HT1080 (cell line): ENCODE measurements at places on chromosomes 11 and 22. TPM values are rescaled to one million over a fixed set of nuclear protein-coding genes. Genes with fewer than 3 reads are reported as not detected.

DNA sequence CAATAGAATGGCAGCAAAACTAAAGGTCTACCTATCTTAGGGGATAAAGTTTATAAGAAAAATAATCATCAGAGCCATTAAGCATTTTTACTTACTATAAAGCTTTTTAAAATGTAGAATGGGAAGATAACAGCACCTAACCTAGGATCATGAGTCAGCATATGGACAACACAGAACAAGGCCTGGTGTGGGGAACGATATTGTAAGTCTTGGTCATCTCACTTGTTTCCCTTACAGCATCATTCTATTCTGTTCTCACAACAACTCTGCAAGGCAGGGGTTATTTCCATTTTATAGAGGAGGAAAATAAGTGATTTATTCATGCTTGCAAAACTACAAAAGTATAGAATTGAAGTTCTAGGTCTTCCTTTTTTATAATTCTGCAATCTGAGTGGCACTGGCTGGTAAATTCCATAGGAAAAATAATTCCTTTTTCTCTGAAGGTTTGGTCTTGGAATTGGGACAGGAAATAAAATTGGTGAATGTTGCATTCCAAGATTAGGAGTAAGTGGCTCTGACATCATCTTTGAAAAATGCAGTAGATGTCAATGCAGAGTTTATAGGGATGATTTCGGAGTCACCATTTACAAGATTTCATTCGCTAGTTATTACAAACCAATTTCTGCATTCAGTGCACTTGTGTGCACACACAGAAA is 423.0 kb downstream of the DYNC2H1 start:
- DNase-seq: peak; percentile 89

GRCh38 chr22:19376971-19377370 is 54.6 kb downstream of the HIRA start:
- DNase-seq: no peak

- no peak for DNase-seq
These were observed 28.1 kb downstream of the FGF4 start for GRCh38 chr11:69746752-69747742.

DNA sequence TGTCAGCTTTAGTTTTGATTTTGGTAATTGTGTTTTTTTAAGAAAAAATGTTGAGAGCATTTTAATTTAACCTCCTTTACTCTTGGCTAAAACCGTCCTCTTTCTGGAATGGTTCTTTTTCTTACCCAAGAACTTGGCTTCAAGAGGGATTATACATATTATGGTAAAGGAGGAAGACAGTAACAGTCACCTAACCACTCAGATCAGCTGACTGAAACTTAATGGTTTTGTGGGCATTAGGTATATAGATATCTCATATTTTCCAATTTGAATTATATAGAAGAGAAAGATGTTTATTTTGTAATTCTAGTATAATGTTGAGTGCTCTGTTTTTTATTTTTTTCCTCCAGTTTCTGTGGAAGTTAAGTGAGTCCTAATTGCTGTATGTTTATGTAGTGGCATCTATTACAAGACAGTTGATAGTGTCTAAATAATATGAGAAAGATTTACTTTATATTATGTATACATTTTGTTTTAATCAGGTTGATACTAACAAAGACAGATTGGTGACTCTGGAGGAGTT is 36.6 kb upstream of the NCR3LG1 start:
- no peak for DNase-seq

GRCh38 chr11:75013051-75013450 is 24.3 kb downstream of the NEU3 start:
- peak; percentile 34 for DNase-seq

- no peak for DNase-seq
These were observed 21.9 kb upstream of the PANX1 start for GRCh38 chr11:94106716-94107115.

- peak; percentile 8 for DNase-seq
These were observed 117.0 kb upstream of the BLID start for GRCh38 chr11:122232985-122233384.

DNA sequence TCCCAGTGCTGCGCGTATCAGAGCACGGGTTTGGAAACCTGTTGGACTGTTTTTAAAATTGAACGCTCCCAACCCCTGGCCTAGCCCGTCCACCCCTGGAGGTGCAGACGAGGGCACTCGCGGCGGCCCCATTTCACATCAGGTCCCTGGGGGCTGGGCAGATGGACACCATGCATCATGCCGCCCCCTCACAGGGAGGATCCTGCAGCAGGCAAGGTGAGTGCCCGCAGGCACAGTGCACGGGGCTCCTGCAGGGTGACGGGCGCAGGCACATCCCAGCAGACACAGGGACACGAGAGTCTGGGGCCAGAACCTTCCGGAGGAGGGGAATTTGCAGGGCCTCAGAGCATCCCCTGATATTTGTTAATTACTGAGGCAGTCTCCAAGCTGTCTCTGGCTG is 7.3 kb downstream of the ANO9 start:
- DNase-seq: no peak

- peak; percentile 5 for DNase-seq
These were observed 218.2 kb upstream of the CARD18 start for GRCh38 chr11:105357764-105358163.

DNA sequence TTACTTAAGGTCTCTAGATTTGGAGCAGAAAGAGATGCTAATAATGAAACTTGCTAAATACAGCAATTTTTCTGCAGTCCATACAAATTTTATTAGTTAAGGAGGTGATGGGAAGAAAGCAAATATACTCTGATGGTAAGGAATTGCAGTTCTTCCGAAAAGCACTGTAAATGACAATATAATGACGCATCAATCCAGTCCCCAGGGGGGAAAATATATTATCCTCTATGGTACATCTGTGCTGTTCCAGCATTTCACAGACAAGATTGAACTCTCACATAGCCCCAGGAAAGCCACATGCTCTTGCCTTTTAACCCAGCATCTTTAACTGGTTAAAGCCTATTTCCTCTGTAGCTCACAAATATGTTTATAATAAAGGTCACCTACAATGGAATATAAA is 416.6 kb upstream of the CCDC90B start:
- no peak for DNase-seq

- no peak for DNase-seq
These were observed 34.0 kb downstream of the SLCO2B1 start for GRCh38 chr11:75184757-75185425.

GRCh38 chr22:22322792-22323191 is 78.2 kb downstream of the VPREB1 start:
- no peak for DNase-seq

GRCh38 chr11:6238902-6239301 is at the start of gene CNGA4:
TSS of gene CNGA4 (plus strand) at chr11:6239089. CDS start at chr11:6239207, 118 bp downstream.
- no peak for DNase-seq

DNA sequence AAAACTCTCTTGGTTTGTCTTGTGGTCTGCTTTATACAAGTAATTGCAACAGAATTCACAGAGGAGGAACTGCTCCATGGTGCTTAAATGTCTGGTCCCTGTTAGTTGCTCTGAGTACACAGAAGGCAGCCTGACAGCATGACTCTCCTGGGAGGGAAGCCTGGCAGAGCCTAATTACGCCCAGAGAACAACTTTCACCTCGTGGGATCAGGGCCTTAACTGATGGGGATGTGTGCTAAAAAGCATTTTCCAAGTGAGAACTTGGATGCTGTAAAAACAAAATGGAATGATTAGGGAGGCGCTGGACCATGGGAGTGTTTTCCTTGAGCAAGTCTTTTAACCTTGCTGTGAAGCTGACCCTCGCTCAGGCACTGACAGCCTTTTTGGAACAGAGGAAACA is 154.0 kb upstream of the TENM4 start:
- DNase-seq: no peak

DNA sequence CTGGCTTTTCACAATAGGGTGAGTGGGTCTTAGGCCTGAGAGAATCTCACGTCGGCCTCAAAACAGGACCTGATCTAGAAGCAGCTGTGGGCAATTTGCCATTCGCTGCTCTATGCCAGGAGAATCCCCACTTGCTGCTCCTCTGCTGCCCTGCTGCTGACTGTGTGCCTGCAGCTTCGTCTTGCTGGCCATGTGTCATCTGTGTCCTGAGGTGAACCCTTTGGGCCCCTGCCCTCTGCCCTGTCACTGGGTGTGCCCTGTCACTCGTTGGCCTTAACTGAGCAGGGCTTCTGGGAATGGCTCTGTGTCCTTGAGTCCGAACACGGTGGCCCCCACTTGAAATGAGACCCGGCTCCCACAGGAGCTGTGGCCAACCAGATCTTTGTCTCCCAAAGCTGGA is 6.2 kb downstream of the NAA40 start:
- DNase-seq: no peak

- no peak for DNase-seq
These were observed 18.2 kb downstream of the CELF1 start for GRCh38 chr11:47534704-47535251.

- DNase-seq: no peak
These were observed 50.0 kb downstream of the TRIM44 start for GRCh38 chr11:35712533-35712932.

DNA sequence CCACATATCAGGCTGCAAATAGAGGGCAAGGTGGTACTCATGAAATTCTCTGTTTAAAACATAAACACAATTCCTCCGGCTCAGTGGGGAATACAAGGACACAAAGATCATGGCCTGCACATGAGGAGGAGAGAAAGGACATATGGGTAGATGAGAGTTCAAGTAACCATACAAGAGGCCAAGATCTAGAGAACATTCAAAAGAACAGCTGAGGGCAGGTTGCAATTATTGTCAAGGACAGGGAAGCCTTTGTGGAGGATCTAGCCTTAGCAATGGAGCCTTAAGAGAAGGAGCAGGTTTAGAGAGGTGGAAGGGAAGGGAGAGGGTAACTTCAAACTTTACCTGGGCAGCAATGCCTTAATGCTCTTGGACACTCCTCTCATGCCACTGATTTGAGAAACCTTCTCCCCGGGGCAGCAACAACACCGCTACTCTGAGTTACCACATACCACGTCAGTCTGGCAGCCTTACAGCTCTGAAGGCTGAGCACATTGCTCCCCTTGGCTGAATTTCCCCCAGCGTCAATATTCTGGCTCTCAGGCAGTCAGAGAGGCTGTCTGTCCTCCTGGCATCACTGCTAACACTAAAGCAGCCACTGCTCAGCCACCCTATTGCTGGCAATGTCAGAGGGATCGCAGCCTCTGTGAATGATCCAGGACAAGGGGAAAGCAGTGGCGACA is 55.5 kb downstream of the CLPB start:
- no peak for DNase-seq

DNA sequence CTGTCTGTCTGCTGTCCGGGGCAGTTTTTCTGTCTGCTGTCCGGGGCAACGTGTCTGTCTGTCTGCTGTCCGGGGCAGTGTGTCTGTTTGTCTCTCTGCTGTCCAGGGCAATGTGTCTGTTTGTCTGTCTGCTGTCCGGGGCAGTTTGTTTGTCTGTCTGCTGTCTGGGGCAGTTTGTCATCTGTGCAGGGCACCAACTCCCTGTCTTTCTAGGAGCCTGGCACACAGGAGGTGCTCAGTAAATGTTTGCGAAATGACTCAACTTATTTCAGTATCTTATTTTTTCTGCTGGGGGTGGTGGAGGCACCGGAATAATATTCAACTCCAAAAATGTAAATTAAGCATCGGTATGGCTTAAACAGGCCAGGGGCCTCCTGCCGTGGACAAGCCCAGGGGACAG is 12.0 kb upstream of the TTLL12 start:
- no peak for DNase-seq

DNA sequence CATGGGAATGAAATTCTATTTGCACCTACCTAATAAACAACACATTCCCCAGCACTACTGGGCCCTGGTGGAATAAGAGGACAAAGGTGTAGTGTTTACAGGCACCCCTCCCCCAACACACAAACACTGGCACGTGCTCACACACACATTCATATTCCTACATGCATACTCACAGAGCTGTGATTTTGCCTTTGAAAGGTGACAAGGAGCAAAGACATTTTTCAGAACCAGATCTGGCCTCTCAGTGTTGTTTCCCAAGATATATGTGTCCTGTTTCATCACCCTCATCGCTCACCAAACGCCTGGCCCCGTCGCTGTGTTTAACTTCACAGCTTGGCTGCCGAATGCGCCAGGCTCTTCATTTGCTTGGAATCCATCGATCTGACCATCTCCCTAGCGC is 292.6 kb downstream of the NTM start:
- DNase-seq: no peak

DNA sequence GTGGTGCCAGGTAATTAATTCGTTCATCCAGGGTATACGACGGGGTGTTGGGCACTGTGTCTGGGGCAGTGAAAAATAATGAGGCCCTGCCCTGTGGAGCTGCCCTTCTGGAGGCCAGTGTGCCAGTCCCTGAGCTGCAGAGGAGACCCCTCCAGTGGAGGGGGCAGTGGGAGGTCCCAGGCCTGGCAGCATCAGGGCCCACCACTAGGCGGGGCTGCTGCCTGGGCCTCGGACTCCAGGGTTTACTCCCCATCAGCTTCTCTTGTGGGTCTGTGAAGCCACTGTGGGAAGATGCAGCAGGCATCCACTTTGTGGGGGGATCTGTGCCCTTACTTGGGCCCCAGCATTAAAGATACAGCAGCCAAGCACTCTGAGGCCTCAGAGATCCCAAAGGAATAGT is 17.4 kb upstream of the TMPRSS6 start:
- DNase-seq: no peak

- DNase-seq: no peak
These were observed 25.3 kb downstream of the IGLL5 start for GRCh38 chr22:22912988-22913253.

- DNase-seq: no peak
These were observed 9.5 kb upstream of the CATSPER1 start for GRCh38 chr11:66035653-66036333.

- no peak for DNase-seq
These were observed 471.4 kb downstream of the MN1 start for GRCh38 chr22:27329966-27330645.

DNA sequence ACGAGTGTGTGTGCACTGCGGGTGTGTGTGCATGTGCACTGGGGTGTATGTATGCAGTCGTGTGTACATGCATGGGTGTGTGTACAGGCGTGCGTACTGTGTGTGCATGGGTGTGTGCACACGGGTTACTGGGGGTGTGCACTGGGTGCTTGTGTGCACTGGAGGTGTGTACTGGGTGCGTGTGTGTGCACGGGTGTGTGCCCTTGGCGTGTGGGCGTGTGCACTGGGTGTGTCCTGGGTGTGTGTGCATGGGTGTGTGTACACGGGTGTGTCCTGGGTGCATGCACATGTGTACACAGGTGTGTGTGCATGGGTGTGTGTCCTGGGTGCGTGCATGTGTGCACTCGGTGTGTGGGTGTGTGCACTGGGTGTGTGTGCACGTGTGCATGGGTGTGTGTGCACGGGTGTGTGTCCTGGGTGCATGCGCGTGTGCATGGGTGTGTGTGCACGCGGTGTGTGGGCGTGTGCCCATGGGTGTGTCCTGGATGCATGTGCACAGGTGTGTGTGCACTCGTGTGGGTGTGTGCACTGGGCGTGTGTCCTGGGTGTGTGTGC is 39.1 kb downstream of the BRSK2 start:
- no peak for DNase-seq

CBX7 gene
- 0.79 and 0.80 TPM in 2 replicates for total RNA-seq

PATE4 gene
- total RNA-seq: not detected in 2 replicates

HSPB2 gene
- total RNA-seq: not detected in 2 replicates

XKR3 gene
- 0.42 and 0.97 TPM in 2 replicates for total RNA-seq

SLC15A3 gene
- total RNA-seq: 0.10 and 0.32 TPM in 2 replicates

FAM111B gene
- 22.5 and 25.4 TPM in 2 replicates for total RNA-seq

SLC17A6 gene
- total RNA-seq: not detected in 2 replicates

MTNR1B gene
- not detected in 2 replicates for total RNA-seq

NFRKB gene
- total RNA-seq: 22.9 and 23.6 TPM in 2 replicates

SYT7 gene
- total RNA-seq: 1.8 and 2.0 TPM in 2 replicates

SCGB1A1 gene
- not detected in 2 replicates for total RNA-seq

APOL4 gene
- total RNA-seq: not detected in 2 replicates

CEP57 gene
- total RNA-seq: 27.0 and 32.8 TPM in 2 replicates

TRIM68 gene
- 7.7 and 8.3 TPM in 2 replicates for total RNA-seq

DGKZ gene
- 107 and 115 TPM in 2 replicates for total RNA-seq

ART1 gene
- total RNA-seq: not detected in 2 replicates
